ENCODE measurements at places on chromosomes 3 and 15.

GRCh38 chr3:106428565-106428994, 559.8 kb upstream of the CBLB start:
- DNase-seq = no peak

GRCh38 chr3:102593812-102594602, 159.2 kb downstream of the ZPLD1 start:
- no peak for DNase-seq

- DNase-seq = no peak
These were observed 64.7 kb upstream of the NPHP3 start for GRCh38 chr3:132786890-132787289.

- no peak for DNase-seq
These were observed 9.3 kb downstream of the TLE3 start for GRCh38 chr15:70088455-70088854.

- DNase-seq = no peak
These were observed 4.7 kb upstream of the OCA2 start for GRCh38 chr15:28103831-28104230.

All from esophagus squamous epithelium (tissue), 5 donors.